NCI-H345 (cell line): ENCODE measurements at places on chromosomes 11 and 22.

GRCh38 chr22:44758344-44758973 is 6.1 kb downstream of the ARHGAP8 start:
- DNase-seq, result peak; percentile 23

- no peak for DNase-seq
These were observed 122.9 kb upstream of the ARHGAP20 start for GRCh38 chr11:110835106-110835505.

DNA sequence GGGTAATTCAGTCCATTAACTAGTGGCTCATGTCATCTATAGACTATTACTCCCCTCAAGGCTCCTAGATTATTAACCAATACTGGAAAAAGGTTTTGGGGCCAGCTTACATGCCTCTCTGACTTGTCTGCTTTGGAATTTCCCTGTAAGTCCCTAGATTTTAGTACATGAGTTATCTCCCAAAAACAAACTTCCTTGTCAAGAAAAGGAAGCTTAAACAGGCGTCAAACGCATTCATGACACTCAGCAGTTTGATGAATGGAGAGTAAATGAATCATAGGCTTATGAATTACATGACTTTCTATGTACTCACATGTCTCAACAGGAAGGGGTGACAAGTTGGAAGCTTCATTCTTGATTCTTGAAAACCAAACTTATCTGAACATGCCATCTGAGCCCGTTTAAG is 70.8 kb downstream of the BLID start:
- no peak for DNase-seq

DNA sequence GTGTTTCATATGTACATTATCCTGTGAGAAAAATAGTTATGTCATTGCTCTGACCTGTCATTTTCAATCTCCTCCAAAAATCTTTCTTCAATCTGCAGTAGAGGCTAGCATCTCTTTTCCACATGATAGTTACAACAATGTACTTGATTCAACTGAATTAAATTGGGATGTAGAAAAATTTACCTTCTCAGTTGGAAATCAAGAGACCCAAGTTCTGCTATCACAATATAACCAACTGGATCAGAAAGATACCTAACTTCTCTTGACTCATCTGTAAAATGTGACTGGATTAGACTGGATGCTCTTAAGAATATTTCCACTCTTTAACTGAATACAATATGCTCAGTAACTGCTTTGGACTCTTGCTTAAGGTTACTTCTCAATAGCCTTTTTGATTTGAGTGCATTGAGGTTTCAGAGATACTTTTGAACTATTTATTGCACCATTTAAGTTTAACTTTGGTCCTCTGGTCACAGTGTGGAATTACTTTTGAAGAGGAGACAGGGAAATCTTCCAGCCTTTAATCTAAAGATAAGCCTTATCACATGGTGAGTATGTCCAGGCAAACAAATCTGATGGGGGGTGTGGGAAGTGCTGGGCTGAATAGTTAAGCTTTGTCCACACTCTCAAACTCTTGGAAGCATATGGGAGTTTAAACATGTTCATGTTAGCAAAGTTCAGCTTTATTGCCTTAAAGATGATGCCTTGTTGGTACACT is 82.3 kb downstream of the YAP1 start:
- no peak for DNase-seq

DNA sequence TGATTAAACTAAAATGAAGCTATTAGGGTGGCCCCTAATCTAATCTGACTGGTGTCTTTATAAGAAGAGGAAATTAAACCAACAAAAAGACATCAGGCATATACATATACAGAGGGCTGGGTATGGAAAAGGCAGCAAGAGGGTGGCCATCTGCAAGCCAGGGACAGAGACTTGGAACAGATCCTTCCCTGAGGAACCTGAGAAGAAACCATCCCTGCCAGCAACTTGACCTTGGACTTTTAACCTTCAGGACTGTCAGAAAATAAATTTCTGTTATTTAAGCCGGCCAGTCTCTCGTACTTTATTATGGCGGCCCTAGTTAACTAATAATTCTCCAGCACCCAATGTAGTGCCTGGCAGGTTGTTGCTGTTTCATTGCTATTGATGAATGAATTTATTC is 361.5 kb upstream of the PDGFD start:
- no peak for DNase-seq
